Upper lobe of left lung (tissue), 6 donors: ENCODE measurements at places on chromosomes 4 and X. TPM values are rescaled to one million over a fixed set of nuclear protein-coding genes. Genes with fewer than 3 reads are reported as not detected.

DNA sequence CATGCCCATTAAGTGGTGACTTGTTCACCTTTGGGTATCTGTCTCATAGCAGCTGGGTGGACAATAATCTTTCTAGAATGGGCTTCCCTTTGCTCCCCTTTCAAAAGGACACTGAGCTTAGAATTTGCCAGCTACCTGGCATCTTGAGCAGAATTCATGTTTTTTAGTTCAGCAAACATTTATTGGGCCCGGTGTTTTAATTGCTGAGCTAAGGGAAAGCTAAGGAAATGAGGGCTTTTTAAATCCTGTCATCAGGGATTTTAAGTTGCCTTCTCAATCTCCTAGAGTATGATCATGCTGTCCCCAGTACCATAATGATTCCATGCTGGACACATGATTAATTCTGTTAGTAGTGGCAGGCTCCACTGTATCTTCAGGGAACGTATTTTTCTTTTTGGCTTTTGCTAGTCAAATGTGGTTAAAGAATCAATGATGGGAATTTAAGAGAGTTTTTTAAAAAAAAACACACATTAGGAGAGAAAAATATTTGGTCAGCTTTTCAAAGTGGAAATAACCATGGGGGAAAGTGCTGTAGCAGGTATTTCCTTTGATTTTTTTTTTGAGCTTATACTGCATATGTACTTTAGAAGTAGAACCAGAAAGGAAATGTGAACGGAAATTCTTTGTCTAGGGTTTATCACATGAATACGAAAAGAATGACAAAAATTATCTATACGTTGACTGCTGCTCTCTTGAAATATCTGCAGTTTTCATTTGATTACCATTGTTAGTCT lies 208.9 kb downstream of the CLCN4 start:
- no peak overlapping the region for H3K27ac ChIP-seq
- H3K4me3 ChIP-seq = no peak overlapping the region
- no peak for DNase-seq
- H3K36me3 ChIP-seq = no peaks in the 10 kb centered on the region
- no peaks in the 10 kb centered on the region for H3K27me3 ChIP-seq

- H3K27ac ChIP-seq = peak overlapping the region; percentile 6
- DNase-seq = no peak
These were observed 103.3 kb downstream of the TMEM144 start for GRCh38 chr4:158313566-158313965.

- no peak overlapping the region for H3K4me3 ChIP-seq
- no peaks in the 10 kb centered on the region for H3K36me3 ChIP-seq
- DNase-seq = no peak
- H3K4me1 ChIP-seq = no peaks in the 10 kb centered on the region
- no peaks in the 10 kb centered on the region for H3K27me3 ChIP-seq
These were observed 401.0 kb downstream of the IL1RAPL1 start for GRCh38 chrX:28988246-28988645.

- H3K27ac ChIP-seq = no peak overlapping the region
- H3K36me3 ChIP-seq = peaks cover 98% of the 10 kb centered on the region
- H3K4me1 ChIP-seq = no peaks in the 10 kb centered on the region
- no peaks in the 10 kb centered on the region for H3K27me3 ChIP-seq
These were observed 13.3 kb downstream of the SRP72 start for GRCh38 chr4:56480691-56481090.

DNA sequence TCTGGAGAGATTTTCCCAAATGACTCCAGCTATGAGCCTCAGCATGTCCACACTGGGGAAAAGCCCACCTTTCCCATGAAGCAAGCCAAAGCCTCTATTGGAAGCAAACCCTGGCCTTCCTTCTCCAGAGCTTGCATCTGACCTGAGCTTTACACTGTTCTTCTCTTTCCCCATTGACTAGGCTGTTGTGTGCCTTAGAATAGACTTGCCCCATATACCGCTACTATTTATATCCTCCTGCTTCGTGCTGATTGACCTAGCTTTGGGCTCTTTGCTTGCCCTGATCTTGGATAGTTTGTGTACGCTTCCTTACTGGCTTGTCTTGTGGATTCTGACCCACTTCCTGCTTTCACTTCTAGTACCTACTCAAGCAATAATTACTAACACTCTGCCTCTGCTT lies 30.9 kb downstream of the FAM9B start:
- no peaks in the 10 kb centered on the region for H3K27me3 ChIP-seq
- no peaks in the 10 kb centered on the region for H3K36me3 ChIP-seq
- H3K4me1 ChIP-seq = no peaks in the 10 kb centered on the region

DNA sequence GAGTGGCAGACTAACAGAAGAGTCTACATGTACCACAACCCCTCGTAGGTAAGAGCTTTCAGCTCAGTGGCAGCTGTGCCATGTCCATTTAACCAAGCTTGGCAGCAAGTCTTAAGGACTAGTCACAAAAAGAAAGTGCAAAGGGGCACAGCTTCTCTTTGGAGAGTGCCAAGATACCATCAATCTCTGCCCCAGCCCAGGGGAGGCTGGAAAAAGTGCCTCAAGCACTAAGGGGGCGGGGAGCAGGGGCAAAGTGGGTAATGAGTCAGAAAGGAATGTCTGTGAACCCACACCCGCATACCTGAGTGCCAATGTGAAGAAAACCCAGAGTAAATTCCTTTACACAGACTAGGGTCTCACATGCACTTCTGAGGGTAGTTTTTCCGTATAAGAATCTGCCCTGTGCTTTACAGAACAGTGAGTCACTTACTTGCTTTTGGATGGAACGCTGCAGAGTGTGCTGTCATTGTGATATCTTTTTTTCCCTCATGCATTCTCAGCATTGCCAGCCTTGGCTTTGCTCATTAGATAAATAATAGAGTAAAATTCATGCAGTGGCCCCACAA lies 219.8 kb downstream of the ZNF674 start:
- H3K36me3 ChIP-seq = no peaks in the 10 kb centered on the region
- no peak overlapping the region for H3K4me3 ChIP-seq
- H3K27ac ChIP-seq = no peak overlapping the region
- no peaks in the 10 kb centered on the region for H3K27me3 ChIP-seq

ACSL1 gene
- total RNA-seq = 208 TPM

ZMAT1 gene
- total RNA-seq = 39.8 TPM

GRCh38 chrX:10326578-10326977 lies 169.8 kb downstream of the CLCN4 start:
- no peaks in the 10 kb centered on the region for H3K4me1 ChIP-seq
- no peaks in the 10 kb centered on the region for H3K36me3 ChIP-seq
- DNase-seq = no peak
- no peak overlapping the region for H3K4me3 ChIP-seq

DNA sequence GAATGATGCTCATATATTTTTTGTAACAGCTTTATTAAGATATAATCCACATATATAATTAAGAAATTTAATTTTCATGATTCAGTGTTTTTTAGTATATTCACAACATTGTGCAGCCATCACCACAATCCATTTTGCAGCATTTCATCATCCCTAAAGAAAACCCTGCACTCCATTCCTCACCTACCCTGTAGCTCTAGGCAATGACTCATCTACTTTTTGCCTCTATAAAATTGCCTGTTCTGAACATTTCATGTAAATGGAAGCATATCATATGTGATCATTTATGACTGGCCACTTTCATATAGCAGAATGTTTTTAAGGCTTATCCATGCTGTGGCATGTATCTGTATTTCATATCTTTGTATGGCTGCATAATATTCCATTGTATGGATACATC lies 339.9 kb downstream of the MAPK10 start:
- no peak for DNase-seq
- no peaks in the 10 kb centered on the region for H3K36me3 ChIP-seq
- no peaks in the 10 kb centered on the region for H3K27me3 ChIP-seq
- H3K4me3 ChIP-seq = no peak overlapping the region
- H3K27ac ChIP-seq = no peak overlapping the region

DNA sequence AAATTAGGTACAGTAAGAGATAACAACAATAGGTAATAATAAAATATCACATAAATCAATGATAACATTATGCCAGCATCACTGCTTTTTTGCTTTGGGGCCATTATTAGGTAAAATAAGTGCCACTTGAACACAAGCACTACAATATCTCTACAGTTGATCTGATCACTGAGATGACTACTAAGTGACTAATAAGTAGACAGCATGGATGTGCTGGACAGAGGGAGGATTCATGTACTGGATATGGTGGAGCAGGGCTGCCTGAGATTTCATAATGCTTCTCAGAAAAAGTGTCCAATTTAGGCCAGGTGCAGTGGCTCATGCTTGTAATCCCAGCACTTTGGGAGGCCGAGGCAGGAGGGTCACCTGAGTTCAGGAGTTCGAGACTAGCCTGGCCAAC lies 137.8 kb upstream of the IL1RAPL2 start:
- no peak for DNase-seq
- no peaks in the 10 kb centered on the region for H3K27me3 ChIP-seq
- no peaks in the 10 kb centered on the region for H3K36me3 ChIP-seq
- no peaks in the 10 kb centered on the region for H3K4me1 ChIP-seq

DNA sequence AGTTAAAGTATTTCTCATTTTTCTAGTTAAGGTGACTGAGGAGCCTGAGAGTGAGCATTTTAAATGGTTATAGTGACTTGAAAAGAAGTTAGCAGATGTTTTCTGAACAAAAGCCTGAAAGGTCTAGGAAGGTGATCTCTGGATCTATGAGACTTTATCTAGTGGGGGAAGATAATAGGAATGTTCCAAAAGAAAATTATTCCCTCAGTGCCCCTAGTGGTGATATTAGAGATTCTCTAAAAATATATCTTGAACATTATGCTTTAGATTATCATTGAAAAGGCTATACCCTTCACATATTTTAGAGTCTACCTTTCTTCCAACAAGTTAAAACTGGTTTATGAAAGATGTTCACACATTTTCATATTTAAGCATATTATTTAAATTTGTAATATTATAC lies 69.0 kb upstream of the SPANXN1 start:
- H3K4me1 ChIP-seq = no peaks in the 10 kb centered on the region
- H3K36me3 ChIP-seq = no peaks in the 10 kb centered on the region
- no peak for DNase-seq
- no peak overlapping the region for H3K27ac ChIP-seq
- H3K4me3 ChIP-seq = no peak overlapping the region

DNA sequence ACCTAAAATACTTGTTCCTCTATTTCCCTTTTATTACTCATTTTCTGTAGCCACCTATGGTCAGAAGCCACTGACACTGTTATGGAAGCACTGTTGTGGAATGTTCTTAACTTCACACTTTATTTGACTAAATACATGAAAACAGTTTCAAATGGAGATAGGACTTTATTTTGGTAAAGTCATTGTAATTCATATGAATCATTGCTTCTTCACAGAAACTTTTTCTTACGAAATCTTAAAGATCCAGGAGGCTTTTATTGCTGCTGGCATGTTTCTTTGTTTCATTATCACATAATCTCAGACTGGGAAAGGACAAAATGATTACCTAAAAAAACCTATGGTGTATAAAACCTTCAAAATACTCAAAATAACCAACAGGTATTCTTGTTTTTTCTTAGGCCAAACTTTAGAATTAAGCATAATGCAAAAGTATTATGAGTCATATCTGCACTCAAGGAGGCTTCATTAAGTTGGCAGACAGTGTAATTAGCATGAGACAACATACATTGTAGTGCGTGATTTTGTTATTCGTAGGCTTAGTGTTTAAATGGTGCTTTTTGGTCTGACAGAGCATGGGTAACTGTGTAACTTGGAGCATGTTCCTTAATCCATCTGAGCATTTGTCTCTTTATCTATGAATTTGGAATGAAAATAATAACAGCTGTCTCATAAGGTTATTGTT lies 58.0 kb downstream of the SH3BGRL start:
- peaks cover 14% of the 10 kb centered on the region for H3K4me1 ChIP-seq
- DNase-seq = no peak
- no peaks in the 10 kb centered on the region for H3K36me3 ChIP-seq
- H3K27ac ChIP-seq = no peak overlapping the region
- H3K27me3 ChIP-seq = no peaks in the 10 kb centered on the region
- H3K4me3 ChIP-seq = no peak overlapping the region

DNA sequence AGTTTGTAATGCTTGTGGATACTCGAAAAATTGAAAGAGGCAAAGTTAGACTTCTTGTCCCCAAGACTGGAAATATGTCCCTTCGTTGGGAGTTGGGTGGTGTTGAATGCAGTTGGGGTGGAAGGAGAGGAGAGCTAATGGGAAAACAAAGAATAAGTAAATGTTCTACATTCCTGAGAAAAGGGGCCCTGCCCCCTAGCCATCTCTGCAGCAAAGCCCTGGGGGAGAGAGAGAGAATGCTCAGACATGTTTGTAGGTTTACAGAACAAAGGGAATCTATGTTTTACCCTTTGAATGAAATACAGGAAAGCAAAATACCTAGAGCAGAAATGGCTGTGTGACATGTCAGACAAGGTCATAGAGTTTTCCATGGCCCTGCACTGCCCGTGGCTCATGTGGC lies 88.1 kb downstream of the RASL11B start:
- H3K4me3 ChIP-seq = no peak overlapping the region
- no peak for DNase-seq
- H3K27ac ChIP-seq = no peak overlapping the region
- H3K36me3 ChIP-seq = no peaks in the 10 kb centered on the region
- no peaks in the 10 kb centered on the region for H3K27me3 ChIP-seq
- H3K4me1 ChIP-seq = no peaks in the 10 kb centered on the region

- no peak overlapping the region for H3K27ac ChIP-seq
- no peak for DNase-seq
- H3K4me1 ChIP-seq = no peaks in the 10 kb centered on the region
- H3K36me3 ChIP-seq = no peaks in the 10 kb centered on the region
- H3K4me3 ChIP-seq = no peak overlapping the region
- no peaks in the 10 kb centered on the region for H3K27me3 ChIP-seq
These were observed 11.0 kb upstream of the C4orf50 start for GRCh38 chr4:6029254-6029653.

DNA sequence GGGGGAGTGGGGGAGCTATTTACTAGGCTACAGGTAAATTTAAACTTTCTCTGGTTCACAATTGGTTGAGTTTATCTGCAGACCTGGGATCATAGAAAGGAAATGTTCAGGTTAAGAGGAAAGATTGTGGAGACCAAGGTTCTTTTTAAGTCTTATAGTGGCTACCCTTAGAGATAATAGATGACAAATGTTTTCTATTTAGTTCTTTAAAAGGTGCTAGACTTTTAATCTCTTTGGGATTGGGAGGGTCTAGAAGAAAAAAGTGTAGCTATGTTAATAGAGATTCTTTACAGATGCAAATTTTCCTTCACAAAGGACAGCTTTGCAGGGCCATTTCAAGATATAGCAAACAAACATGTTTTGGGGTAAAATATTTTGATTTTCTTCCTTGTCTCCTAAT lies 76.0 kb downstream of the TEX13C start:
- H3K36me3 ChIP-seq = no peaks in the 10 kb centered on the region
- no peak overlapping the region for H3K4me3 ChIP-seq
- no peak for DNase-seq
- H3K4me1 ChIP-seq = no peaks in the 10 kb centered on the region
- H3K27ac ChIP-seq = no peak overlapping the region

DCAF12L1 gene
- not detected for total RNA-seq

ETFDH gene
- total RNA-seq = 16.0 TPM

PAGE4 gene
- not detected for total RNA-seq

TKTL2 gene
- total RNA-seq = not detected

- H3K27me3 ChIP-seq = no peaks in the 10 kb centered on the region
- H3K36me3 ChIP-seq = no peaks in the 10 kb centered on the region
- H3K27ac ChIP-seq = no peak overlapping the region
- no peaks in the 10 kb centered on the region for H3K4me1 ChIP-seq
These were observed 65.6 kb upstream of the BMP2K start for GRCh38 chr4:78710536-78710935.
